ENCODE measurements at places on chromosomes 1 and 21. TPM values are rescaled to one million over a fixed set of nuclear protein-coding genes. Genes with fewer than 3 reads are reported as not detected.
A peak's percentile ranks its signal among the peaks of the same experiment; 100 is the strongest.

GRCh38 chr1:161994175-161994668 is 29.4 kb downstream of the OLFML2B start:
- no peaks in the 10 kb centered on the region for H3K27me3 ChIP-seq
- H3K4me1 ChIP-seq: no peaks in the 10 kb centered on the region
- H3K36me3 ChIP-seq: peaks cover 3% of the 10 kb centered on the region
- no peak overlapping the region for H3K27ac ChIP-seq
- H3K4me3 ChIP-seq: no peak overlapping the region

Gene UQCRHL
- 4.1 TPM for polyA plus RNA-seq

GRCh38 chr1:181160998-181161870 is 72.7 kb downstream of the IER5 start:
- no peaks in the 10 kb centered on the region for H3K36me3 ChIP-seq
- no peaks in the 10 kb centered on the region for H3K27me3 ChIP-seq
- H3K4me3 ChIP-seq: no peak overlapping the region
- DNase-seq: no peak

- no peak for DNase-seq
- no peaks in the 10 kb centered on the region for H3K27me3 ChIP-seq
- no peaks in the 10 kb centered on the region for H3K4me1 ChIP-seq
- H3K27ac ChIP-seq: no peak overlapping the region
- H3K36me3 ChIP-seq: peaks cover 32% of the 10 kb centered on the region
These were observed 64.8 kb downstream of the TRIM33 start for GRCh38 chr1:114446198-114446597.

- no peak for DNase-seq
- no peaks in the 10 kb centered on the region for H3K4me1 ChIP-seq
- H3K36me3 ChIP-seq: no peaks in the 10 kb centered on the region
- H3K4me3 ChIP-seq: no peak overlapping the region
These were observed 11.5 kb downstream of the MCOLN2 start for GRCh38 chr1:84985365-84985764.

DNA sequence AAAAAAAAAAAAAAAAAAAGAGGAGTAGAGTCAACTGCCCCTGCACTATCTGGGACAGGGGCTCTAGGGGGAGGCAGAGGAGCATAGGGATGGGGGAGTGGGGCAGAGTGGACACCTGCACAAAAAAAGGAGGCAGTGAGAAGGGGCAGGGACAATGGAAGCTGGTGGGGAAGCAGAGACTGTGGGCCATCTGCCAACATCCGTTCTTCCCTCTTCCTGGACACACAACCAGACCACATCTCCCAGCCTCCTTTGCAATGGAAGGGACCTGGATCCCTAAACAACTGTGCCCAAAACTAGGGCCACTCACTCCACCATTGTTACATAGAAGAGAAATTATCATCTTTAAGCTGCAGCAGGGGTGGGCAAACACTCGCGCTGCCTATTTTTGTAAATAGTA is 38.4 kb downstream of the NEK2 start:
- H3K27ac ChIP-seq: no peak overlapping the region
- no peaks in the 10 kb centered on the region for H3K27me3 ChIP-seq
- no peaks in the 10 kb centered on the region for H3K36me3 ChIP-seq
- DNase-seq: no peak

GRCh38 chr1:178093951-178094738 is at the start of gene RASAL2:
Gene RASAL2, plus strand, starts transcription at chr1:178094104. Its CDS starts 389 bp downstream, at chr1:178094493.
- no peaks in the 10 kb centered on the region for H3K27me3 ChIP-seq
- H3K36me3 ChIP-seq: no peaks in the 10 kb centered on the region
- H3K4me1 ChIP-seq: peaks cover 9% of the 10 kb centered on the region

DNA sequence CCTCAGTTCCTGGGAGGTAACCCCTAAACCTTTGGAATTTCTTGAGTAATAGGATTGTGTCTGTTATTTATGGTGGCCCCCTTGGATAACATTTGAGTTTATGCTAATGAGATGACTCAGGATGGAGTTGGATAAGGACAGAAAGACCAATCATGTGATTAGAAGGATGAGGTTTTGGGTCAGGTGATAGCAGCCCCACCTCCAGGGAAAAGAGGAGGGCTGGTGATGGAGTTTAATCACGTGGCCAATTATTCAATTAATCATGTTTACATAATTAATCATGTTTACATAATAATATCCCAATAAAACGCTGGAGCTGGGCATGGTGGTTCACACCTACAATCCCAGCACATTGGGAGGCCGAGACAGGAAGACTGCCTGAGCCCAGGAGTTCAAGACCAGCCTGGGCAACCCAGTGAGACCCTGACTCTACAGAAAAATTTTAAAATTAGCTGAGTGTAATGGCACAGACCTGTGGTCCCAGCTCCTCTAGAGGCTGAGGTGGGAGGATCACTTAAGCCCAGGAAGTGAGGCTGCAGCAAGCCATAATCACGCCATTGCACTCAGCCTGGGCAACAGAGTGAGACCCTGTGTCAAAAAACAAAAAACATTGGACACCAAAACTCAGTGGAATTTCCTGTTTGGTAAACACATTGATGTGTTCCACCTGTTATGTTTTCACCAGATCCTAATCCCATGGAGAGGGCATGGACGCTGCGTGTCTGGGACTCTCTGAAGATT is 73.3 kb downstream of the NUP210L start:
- no peaks in the 10 kb centered on the region for H3K4me1 ChIP-seq
- H3K27ac ChIP-seq: no peak overlapping the region
- no peak for DNase-seq
- H3K4me3 ChIP-seq: no peak overlapping the region
- H3K36me3 ChIP-seq: no peaks in the 10 kb centered on the region

Gene AMIGO1
- 2.0 TPM for polyA plus RNA-seq

GRCh38 chr1:106846656-106847055 is 209.8 kb upstream of the PRMT6 start:
- H3K4me1 ChIP-seq: no peaks in the 10 kb centered on the region
- H3K27ac ChIP-seq: no peak overlapping the region
- no peak overlapping the region for H3K4me3 ChIP-seq
- DNase-seq: no peak
- H3K27me3 ChIP-seq: no peaks in the 10 kb centered on the region

Gene MROH9
- not detected for polyA plus RNA-seq

Gene FAAH
- polyA plus RNA-seq: 23.1 TPM

DNA sequence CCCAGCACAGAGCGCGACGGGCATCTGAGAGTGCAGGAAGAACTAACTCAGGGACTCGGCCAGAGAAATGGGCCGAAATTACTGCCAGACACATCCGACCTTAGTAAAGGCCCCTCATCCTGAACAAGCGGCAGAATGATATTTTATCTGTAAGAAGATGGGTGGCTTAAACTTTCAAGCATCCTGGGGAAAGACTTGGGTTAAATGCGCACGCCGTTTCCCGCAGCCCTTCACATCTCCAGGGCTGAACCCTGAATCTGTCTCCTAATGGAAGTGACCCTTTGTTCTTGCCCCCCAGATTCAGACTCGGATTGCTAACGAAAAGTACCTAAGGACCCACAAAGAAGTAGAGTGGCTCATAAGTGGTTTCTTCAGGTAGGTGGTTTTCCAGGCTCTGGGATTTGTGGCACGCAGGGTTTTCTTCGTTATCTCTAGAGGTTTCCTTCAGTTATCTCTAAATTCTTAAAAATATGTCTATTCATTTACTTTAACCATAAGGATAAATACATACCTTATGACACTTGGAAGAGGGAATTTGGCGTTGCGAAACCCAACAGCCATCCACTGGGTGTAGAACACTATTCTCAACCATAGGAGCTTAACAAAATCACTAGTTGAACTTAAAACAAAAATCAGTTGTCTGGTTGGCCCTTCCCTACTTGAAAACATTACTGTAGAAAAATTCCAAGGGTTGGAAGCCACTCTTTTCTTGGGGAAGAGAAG is 627 bp downstream of the RIIAD1 start:
- no peak overlapping the region for H3K27ac ChIP-seq
- peak overlapping the region; percentile 33 for H3K4me3 ChIP-seq
- no peak for DNase-seq
- no peaks in the 10 kb centered on the region for H3K27me3 ChIP-seq

- peaks cover 17% of the 10 kb centered on the region for H3K4me1 ChIP-seq
- no peak for DNase-seq
- H3K27ac ChIP-seq: no peak overlapping the region
- peaks cover 21% of the 10 kb centered on the region for H3K27me3 ChIP-seq
- H3K36me3 ChIP-seq: no peaks in the 10 kb centered on the region
These were observed 3.1 kb upstream of the WNT9A start for GRCh38 chr1:227950735-227951346.

GRCh38 chr1:221994274-221994698 is 252.4 kb upstream of the DUSP10 start:
- no peaks in the 10 kb centered on the region for H3K4me1 ChIP-seq
- no peaks in the 10 kb centered on the region for H3K36me3 ChIP-seq
- no peak for DNase-seq
- H3K27ac ChIP-seq: no peak overlapping the region

Gene PADI6
- polyA plus RNA-seq: not detected

Gene MEX3A
- 8.4 TPM for polyA plus RNA-seq

DNA sequence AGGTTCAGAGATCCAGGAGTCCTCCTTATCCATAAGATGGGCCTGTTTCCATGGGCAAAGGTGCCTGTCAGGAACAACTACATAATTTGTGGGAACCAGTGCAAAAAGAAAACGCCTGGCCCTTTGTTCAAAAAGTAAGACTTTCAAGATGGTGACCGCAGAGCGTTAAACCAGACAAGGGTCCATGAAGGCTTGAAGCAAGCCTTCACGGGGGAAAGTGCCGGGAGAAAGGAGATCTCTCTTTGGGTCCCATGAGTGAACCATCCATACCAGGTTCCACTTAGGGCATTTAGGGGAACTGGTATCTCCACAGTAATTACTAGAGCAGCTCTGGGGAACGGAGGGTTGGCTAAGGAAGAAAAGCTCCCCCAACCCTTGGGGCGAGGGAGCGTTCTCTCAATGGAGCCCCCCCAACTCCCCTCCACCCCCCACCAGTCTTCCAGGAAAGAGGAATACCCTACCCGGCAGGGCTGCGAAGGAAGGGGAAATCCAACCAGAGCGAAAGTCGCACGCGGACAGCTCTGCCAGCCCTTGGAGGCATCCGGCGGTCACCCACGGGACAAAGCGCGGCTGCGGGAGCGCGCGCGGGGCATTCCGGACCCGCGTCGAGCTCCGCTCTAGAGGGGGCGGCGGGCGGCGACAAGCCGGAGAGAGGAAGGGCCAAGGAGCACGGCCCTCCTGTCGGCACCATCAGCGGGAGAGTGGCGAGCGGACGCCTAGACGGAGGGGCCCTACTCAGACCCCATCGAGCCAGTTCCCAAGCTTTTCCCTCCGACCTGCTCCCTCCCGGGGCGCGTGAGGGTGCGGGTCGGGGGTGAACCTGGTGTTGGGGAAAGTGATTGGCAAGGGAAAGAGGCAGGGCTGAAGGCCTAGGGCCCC is 687 bp upstream of the RASSF5 start:
- peak overlapping the region; percentile 48 for H3K4me3 ChIP-seq
- no peak for DNase-seq
- H3K27me3 ChIP-seq: peaks cover 55% of the 10 kb centered on the region
- no peaks in the 10 kb centered on the region for H3K36me3 ChIP-seq
- H3K4me1 ChIP-seq: peaks cover 16% of the 10 kb centered on the region
- no peak overlapping the region for H3K27ac ChIP-seq

Gene CRYBG2
- 3.9 TPM for polyA plus RNA-seq

Gene BRINP2
- 0.12 TPM for polyA plus RNA-seq

DNA sequence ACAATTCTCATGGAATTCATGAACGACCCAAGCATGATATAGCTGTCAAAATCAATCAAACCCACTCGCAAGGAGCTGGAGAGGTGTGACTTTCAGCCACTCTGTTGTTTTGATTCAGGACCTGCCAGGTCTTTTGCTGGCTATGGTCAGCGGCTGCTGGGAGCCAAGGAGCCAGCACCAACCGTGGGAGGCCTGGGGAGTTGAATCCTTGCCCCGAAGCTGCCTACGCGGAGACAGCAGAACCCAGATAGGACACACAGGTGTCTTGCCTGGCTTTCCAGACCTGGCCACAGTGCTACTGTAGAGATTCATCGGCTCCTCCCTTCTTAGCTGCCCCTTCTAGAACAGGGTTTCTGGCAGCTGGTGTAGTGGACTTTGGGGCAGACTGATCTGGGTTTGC is 42.7 kb downstream of the ZSCAN20 start:
- no peaks in the 10 kb centered on the region for H3K4me1 ChIP-seq
- no peak for DNase-seq
- H3K27me3 ChIP-seq: peaks cover 5% of the 10 kb centered on the region
- H3K36me3 ChIP-seq: no peaks in the 10 kb centered on the region

Gene GBP7
- 0.10 TPM for polyA plus RNA-seq

DNA sequence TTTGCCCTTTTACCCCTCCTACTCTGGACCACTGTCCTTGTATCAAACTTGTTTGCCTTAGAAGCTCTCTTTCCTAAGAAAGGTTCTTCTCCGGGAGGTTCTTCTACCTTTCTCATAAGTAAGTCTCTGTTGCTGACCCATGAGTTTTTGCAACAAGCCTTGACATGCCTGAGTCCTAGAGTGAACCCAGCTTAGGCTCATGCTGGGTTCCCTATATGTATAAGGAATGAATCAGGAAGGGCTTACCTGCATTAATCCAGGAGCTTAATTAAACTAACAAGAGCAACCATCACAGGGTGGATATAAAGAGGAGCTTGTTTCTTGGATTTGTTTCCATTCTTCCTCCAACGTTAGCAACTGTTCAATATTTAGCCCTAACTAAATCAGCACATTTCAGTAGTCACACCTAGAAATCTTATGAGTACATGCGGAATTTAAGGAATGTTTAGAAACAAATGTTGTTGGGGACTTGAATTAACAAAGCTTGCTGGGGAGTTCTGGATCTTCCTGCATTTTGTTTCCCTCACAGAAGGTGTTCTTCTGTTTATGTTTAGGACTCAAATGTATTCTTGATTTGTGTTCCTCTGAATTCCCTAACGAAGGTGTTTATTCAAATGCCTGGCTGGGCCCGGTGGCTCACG is 64.3 kb upstream of the RAB3GAP2 start:
- no peak for DNase-seq
- no peak overlapping the region for H3K27ac ChIP-seq
- no peaks in the 10 kb centered on the region for H3K27me3 ChIP-seq
- H3K4me3 ChIP-seq: no peak overlapping the region
- H3K4me1 ChIP-seq: no peaks in the 10 kb centered on the region

Gene FCGR3A
- polyA plus RNA-seq: 3.1 TPM

DNA sequence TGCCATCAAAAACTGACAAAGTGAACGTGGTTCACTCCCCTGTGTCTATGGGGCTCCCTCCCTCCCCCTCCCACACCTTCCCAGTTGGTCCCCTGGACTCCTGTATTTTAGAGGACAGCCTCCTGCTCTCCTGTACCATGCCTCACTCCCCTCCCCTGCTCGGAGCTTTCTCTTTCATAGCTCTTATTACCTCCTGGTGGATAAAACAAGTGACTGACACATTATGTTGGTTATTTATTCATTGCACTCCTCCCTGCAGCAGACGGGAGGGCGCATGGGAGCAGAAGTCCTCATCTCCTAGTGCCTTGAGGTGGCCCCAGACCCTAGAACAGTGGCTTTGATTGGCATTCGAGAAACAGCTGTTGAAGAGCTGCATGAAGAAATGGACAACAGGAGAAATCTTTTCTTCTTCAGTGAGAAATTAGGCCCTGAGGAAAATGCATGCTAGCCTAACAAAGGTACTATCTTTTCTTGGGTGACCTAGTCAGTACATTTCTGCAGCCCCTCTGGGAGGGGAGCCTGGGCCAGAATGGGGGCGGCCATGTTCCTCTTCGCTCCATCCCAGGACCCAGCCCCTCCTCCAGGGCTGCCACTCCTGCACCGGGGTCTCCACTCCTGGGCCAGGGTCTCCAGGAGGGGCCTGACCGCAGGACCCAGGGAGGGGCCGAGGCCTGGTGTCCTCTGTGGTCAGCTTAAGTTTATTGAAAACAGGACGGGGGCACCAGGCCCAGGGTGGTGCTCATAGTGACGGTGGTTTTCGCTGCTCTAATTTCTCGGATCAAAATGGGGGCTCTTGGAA is 1.2 kb upstream of the TFF1 start:
- no peaks in the 10 kb centered on the region for H3K36me3 ChIP-seq
- H3K27ac ChIP-seq: peak overlapping the region; percentile 50
